ENCODE measurements at places on chromosomes 7 and 10.

DNA sequence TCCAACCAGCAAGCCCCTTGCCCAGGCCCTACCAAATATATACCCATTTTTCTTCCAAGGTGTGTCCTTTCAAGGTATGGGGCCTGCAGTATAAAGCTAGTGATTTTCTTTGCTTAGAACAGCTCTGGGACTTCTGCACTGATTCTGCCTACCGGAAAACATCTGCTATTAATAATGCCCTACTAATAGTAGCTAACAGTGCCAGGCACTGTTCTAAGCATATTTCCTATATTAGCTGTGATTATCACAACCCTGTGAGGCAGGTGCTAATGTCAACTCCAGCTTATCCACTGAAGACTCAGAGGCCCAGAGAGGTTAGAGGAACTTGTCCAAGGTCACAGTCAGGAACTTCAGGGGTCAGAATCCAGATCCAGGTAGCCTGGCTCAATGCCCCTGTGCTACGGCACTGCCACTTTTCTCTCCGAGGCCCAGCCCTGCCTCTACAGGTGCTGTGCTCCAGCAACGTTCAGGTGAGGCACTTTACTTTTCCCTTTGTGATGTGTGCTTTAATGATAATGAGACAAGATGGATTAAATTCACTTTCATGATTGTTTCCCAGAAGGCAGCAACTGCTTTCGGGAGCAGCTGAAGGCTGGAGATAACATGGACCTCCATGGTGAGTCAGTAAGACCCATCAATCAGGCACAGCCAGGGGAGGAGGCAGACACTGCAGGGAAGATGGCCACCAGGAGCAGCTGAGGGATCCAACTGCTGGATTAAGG, 26.7 kb downstream of the TAS2R41 start:
- DNase-seq = no peak

DNA sequence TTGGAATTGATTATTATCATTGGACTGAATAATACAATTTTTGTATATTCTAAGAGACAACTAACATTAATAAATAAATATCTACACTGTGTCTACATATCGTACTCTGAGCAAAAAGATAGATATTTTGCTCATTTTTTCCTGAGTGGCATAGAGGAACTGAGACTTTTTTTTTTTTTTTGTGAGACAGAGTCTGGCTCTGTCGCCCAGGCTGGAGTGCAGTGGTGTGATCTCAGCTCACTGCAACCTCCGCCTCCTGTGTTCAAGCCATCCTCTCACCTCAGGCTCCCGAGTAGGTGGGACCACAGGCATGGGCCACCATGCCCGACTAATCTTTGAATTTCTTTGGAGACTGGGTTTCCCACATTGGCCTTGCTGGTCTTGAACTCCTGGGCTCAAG, 14.0 kb downstream of the KMT2E start:
- DNase-seq = no peak

GRCh38 chr10:47358457-47358856, 10.3 kb downstream of the RBP3 start:
- no peak for DNase-seq

GRCh38 chr10:12849319-12850181, 152.0 kb downstream of the CCDC3 start:
- peak; percentile 30 for DNase-seq

- DNase-seq = no peak
Observed at GRCh38 chr10:36778651-36779050, 346.7 kb upstream of the ANKRD30A start.

DNA sequence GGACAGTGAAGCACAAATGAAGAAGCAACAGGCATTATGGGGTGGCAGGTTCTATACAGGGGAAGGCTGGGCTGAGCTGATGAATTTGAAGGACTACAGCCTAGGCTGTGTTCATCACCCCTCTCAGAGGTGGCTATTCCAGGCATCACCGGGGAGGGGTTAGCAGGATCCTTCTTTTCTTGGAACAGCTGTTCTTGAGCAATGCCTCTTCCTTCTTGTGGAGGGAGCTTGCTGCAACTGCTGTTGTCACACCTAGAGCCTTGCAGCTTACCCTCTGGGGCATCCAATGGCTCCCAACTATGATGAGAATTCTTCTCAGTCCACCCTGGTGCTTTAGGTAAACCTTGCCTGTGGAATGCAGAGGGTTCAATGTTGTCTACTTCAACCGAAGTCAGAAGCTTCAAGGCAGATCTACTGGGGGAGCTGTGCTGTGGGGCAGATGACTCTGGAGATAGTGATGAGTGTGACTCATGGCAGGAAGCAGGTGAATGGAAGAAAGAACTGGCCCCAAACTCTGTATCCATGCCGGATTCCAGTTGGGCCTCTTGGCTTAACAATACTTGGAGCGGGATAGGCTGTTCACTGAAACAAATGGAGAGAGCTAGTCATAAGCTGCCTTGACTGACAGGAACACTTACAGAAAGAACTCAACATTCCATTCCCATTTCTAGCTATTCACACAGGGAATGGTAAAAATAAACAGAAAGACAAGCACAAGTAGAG, 21.5 kb upstream of the PPP3CB start:
- no peak for DNase-seq

Measured in activated CD8-positive, alpha-beta T cell treated with anti-CD3 and anti-CD28 coated beads for 36 hours (primary cell).